ENCODE measurements at places on chromosomes 7 and 10. TPM values are rescaled to one million over a fixed set of nuclear protein-coding genes. Genes with fewer than 3 reads are reported as not detected.

PUS7 gene
- 6.6 TPM for polyA plus RNA-seq

AEBP1 gene
- not detected for polyA plus RNA-seq

SAMD9L gene
- 4.4 TPM for polyA plus RNA-seq

ACTL6B gene
- 15.7 TPM for polyA plus RNA-seq

SMKR1 gene
- 4.8 TPM for polyA plus RNA-seq

EPHA1 gene
- polyA plus RNA-seq, result not detected

SPDYE2B gene
- polyA plus RNA-seq, result 0.35 TPM

MTG1 gene
- 17.7 TPM for polyA plus RNA-seq

CFAP70 gene
- 2.9 TPM for polyA plus RNA-seq

TMEM196 gene
- not detected for polyA plus RNA-seq
